ENCODE measurements at places on chromosomes 12 and 14.
A peak's percentile ranks its signal among the peaks of the same experiment; 100 is the strongest.

DNA sequence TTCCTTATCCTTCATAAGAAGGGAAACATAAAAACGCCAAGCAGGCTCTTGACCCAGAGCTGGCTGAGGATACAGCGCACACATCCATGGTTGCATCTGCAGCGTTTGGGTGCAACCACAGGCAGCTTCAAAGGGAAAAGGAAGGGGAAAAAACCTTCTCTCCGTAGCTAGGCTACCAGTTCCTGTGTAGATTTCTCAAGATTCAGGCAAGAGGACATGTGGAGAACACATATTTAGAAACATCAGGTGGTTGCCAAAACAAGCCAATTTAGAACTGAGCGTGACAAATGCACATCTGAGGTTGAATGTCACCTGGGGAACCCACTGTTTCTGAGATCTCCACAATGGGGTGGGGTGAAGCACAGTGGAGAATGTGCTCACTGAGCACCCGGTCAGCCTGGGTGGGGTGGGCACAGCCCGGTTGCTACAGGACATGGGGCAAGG is 78.3 kb upstream of the BDKRB2 start:
- no peaks in the 10 kb centered on the region for H3K4me1 ChIP-seq
- H3K4me3 ChIP-seq, result no peak overlapping the region
- DNase-seq, result no peak
- no peaks in the 10 kb centered on the region for H3K36me3 ChIP-seq
- H3K27me3 ChIP-seq, result no peaks in the 10 kb centered on the region

GRCh38 chr14:53384073-53384472 is 230.9 kb upstream of the DDHD1 start:
- H3K36me3 ChIP-seq, result no peaks in the 10 kb centered on the region
- no peak for DNase-seq
- H3K4me1 ChIP-seq, result no peaks in the 10 kb centered on the region

- H3K4me1 ChIP-seq, result no peaks in the 10 kb centered on the region
- H3K27me3 ChIP-seq, result peaks cover 3% of the 10 kb centered on the region
- DNase-seq, result no peak
- H3K4me3 ChIP-seq, result no peak overlapping the region
- H3K36me3 ChIP-seq, result no peaks in the 10 kb centered on the region
These were observed 122.9 kb downstream of the TSPAN9 start for GRCh38 chr12:3200032-3200617.

DNA sequence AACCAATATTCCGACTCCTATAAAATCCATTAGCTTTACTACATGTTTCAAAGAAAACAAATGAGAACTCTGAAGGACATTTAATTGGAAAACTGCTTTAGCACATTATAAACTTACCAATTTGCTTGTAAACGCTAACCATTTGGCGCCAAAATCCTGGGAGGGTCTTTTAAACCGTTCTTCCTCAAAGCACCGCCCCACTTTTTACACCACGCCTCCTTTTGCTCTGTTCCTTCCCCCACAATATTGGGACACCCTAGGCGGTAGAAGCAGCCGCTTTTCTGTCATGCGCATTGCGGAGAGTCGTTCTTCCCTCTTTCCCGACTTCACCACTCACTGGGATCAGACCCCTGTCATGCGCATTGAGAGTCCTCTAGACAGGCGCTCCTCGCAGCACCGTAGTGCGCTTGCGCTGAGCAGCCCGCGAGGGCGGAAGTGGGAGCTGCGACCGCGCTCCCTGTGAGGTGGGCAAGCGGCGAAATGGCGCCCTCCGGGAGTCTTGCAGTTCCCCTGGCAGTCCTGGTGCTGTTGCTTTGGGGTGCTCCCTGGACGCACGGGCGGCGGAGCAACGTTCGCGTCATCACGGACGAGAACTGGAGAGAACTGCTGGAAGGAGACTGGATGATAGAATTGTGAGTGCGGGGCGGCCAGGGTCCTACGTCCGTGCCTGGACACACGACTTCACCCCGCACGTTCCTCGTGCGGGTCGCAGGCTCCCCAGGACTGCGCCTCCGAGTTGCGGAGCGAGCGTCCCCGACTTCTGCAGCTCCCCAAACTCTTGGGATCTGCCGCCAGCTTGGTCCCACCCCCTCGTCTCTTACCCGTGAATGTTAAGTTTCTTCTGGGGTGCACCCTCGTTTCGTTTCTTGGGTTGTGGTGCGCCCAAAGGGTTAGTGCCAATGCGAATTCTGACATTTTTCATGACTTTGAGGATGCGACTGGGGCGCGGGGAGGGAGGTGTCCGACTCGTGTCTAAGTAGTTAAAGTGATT is at the start of gene TMX1:
TMX1 (plus strand) TSS at position 435 of the 991 bp plus-strand sequence; CDS start at position 481, 46 bp downstream.
- peak within 1 kb of the TSS; percentile 100 for H3K27ac ChIP-seq
- peak within 1 kb of the TSS; percentile 96 for H3K4me3 ChIP-seq
- H3K4me1 ChIP-seq, result peaks cover 51% of the 10 kb centered on the region
- H3K27me3 ChIP-seq, result no peaks in the 10 kb centered on the region

- H3K27ac ChIP-seq, result no peak overlapping the region
- no peaks in the 10 kb centered on the region for H3K36me3 ChIP-seq
- no peaks in the 10 kb centered on the region for H3K4me1 ChIP-seq
These were observed 12.8 kb upstream of the BEGAIN start for GRCh38 chr14:100599981-100600380.

- H3K4me3 ChIP-seq, result no peak overlapping the region
- DNase-seq, result no peak
- H3K4me1 ChIP-seq, result peaks cover 11% of the 10 kb centered on the region
- peaks cover 6% of the 10 kb centered on the region for H3K36me3 ChIP-seq
- H3K27me3 ChIP-seq, result no peaks in the 10 kb centered on the region
- 0 out of 2 replicates have a peak overlapping the region, but pooled peaks have one; percentile 15 for H3K27ac ChIP-seq
These were observed 31.7 kb downstream of the PRORP start for GRCh38 chr14:35154016-35154415.

- no peak overlapping the region for H3K4me3 ChIP-seq
- no peak for DNase-seq
- peaks cover 2% of the 10 kb centered on the region for H3K4me1 ChIP-seq
- H3K27me3 ChIP-seq, result no peaks in the 10 kb centered on the region
These were observed 978.4 kb downstream of the BCL11B start for GRCh38 chr14:98293576-98293975.

- DNase-seq, result no peak
- no peaks in the 10 kb centered on the region for H3K4me1 ChIP-seq
- no peaks in the 10 kb centered on the region for H3K36me3 ChIP-seq
- H3K4me3 ChIP-seq, result no peak overlapping the region
These were observed 7.3 kb upstream of the RCOR1 start for GRCh38 chr14:102584871-102585869.

- no peaks in the 10 kb centered on the region for H3K27me3 ChIP-seq
- no peak for DNase-seq
- no peaks in the 10 kb centered on the region for H3K4me1 ChIP-seq
These were observed 142.4 kb downstream of the ITPR2 start for GRCh38 chr12:26690601-26691000.

GRCh38 chr12:2234646-2235350 is 182.0 kb downstream of the CACNA1C start:
- H3K27me3 ChIP-seq, result no peaks in the 10 kb centered on the region
- no peak overlapping the region for H3K4me3 ChIP-seq
- no peaks in the 10 kb centered on the region for H3K36me3 ChIP-seq
- no peaks in the 10 kb centered on the region for H3K4me1 ChIP-seq

GRCh38 chr12:110694330-110694901 is 5.5 kb upstream of the HVCN1 start:
- DNase-seq, result no peak
- H3K36me3 ChIP-seq, result no peaks in the 10 kb centered on the region
- no peak overlapping the region for H3K27ac ChIP-seq
- H3K27me3 ChIP-seq, result no peaks in the 10 kb centered on the region
- H3K4me1 ChIP-seq, result peaks cover 10% of the 10 kb centered on the region
- H3K4me3 ChIP-seq, result no peak overlapping the region

- peaks cover 2% of the 10 kb centered on the region for H3K27me3 ChIP-seq
- H3K4me1 ChIP-seq, result no peaks in the 10 kb centered on the region
- no peak overlapping the region for H3K27ac ChIP-seq
- H3K4me3 ChIP-seq, result no peak overlapping the region
- H3K36me3 ChIP-seq, result no peaks in the 10 kb centered on the region
These were observed 18.0 kb downstream of the OR10P1 start for GRCh38 chr12:55654511-55655214.

DNA sequence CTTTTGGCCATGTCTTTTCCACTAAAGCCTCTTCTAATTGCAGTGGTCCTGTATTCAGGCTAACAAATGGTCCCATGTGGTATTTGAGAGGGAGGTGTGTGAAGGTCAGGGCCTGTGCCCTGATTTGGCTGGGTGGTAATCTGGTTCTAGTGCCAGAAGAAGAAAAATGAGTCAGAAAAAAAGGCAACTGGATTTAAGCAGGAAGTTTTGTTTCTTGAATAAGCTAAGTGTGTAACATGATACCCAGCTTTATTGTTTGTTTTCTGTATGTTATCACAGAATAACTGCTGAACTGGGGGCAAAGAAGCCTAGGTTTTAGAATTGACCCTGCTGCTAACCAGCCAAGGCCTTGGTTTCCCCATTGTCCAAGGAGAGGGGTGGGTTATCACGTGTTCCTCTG is 134.0 kb downstream of the ANO6 start:
- no peaks in the 10 kb centered on the region for H3K4me1 ChIP-seq
- H3K27me3 ChIP-seq, result no peaks in the 10 kb centered on the region
- no peak for DNase-seq
- H3K36me3 ChIP-seq, result peaks cover 58% of the 10 kb centered on the region
- no peak overlapping the region for H3K27ac ChIP-seq

GRCh38 chr12:34625116-34625515 is 602.8 kb downstream of the ALG10 start:
- H3K36me3 ChIP-seq, result no peaks in the 10 kb centered on the region
- no peak overlapping the region for H3K27ac ChIP-seq
- DNase-seq, result no peak
- no peak overlapping the region for H3K4me3 ChIP-seq
- no peaks in the 10 kb centered on the region for H3K27me3 ChIP-seq

- no peaks in the 10 kb centered on the region for H3K36me3 ChIP-seq
- H3K4me3 ChIP-seq, result no peak overlapping the region
- no peak overlapping the region for H3K27ac ChIP-seq
- no peaks in the 10 kb centered on the region for H3K27me3 ChIP-seq
These were observed 108.7 kb upstream of the CCND2 start for GRCh38 chr12:4164559-4165558.

DNA sequence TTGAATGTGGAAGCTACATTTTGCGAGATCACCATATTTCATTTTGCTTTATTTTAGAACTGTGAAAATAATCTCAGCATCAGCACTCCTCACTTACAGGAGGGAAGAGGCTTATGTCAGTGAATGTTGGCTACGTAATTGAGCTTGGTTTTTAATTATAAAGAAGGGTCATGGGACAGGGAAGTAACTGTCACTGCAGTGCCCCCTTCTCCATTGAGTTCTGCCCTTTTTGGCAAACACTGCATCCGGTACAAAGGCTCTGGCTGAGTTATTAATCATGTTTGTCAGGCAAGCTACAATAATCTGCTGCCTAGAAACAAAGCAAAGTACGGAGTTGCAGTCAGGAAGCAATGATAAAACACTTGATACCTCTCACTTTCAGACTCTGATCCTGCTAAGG is 546.7 kb downstream of the SNAPC1 start:
- H3K27me3 ChIP-seq, result no peaks in the 10 kb centered on the region
- no peak overlapping the region for H3K27ac ChIP-seq

- no peaks in the 10 kb centered on the region for H3K36me3 ChIP-seq
- no peaks in the 10 kb centered on the region for H3K4me1 ChIP-seq
- no peak for DNase-seq
- H3K27ac ChIP-seq, result no peak overlapping the region
- H3K4me3 ChIP-seq, result no peak overlapping the region
These were observed 122.8 kb downstream of the TTC7B start for GRCh38 chr14:90693413-90693812.

DNA sequence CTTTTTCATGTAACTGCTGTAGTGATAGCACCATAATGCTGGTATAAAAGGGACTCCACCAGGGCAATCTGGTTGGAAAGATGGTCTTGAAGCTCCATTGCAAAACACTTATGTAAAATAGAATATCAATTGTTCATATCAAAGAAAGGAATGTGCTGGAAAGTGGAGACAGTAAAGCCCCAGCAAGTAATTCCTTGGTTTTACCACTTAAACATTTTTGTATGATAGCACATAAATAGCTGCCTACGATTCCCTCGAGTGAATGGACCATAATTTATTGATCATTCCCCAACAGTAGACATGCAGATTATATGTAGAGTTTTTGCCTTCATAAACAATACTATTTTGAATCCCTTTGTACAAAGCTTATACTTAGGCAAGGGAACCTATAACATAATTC is 275.4 kb downstream of the PAWR start:
- H3K27ac ChIP-seq, result no peak overlapping the region
- no peak overlapping the region for H3K4me3 ChIP-seq
- no peak for DNase-seq
- H3K4me1 ChIP-seq, result no peaks in the 10 kb centered on the region

GRCh38 chr14:102994689-102995088 is 62.7 kb downstream of the CDC42BPB start:
- no peaks in the 10 kb centered on the region for H3K36me3 ChIP-seq
- no peak overlapping the region for H3K27ac ChIP-seq
- no peak overlapping the region for H3K4me3 ChIP-seq
- DNase-seq, result no peak
- H3K4me1 ChIP-seq, result no peaks in the 10 kb centered on the region

GRCh38 chr14:68810173-68811153 is 17.6 kb upstream of the ZFP36L1 start:
- no peak overlapping the region for H3K27ac ChIP-seq
- no peaks in the 10 kb centered on the region for H3K27me3 ChIP-seq
- H3K4me3 ChIP-seq, result no peak overlapping the region
- no peak for DNase-seq

DNA sequence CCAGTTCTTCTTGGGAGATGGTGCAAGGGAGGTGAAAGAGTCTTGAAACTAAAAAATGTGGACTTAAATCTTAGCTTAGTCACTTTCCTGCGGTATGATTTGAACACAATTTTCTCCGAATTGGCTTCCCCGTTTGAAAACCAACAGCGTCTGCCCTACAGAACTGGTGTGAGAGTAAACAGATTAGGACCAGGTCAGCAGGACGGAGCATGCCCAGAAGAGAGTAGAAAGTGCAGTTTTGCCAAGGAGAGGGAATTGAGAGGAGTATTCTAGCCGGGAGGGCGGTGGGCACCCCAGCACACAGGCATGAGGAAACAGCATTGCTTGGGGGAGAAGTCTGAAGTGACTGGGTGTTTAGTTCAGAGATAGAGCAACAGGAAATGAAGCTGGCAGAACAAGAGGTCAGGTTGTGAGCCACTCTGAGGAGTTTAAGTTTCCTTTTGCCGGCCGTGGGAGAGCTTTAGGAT is 927.1 kb downstream of the VRK1 start:
- DNase-seq, result peak; percentile 78
- peak overlapping the region; percentile 97 for H3K27ac ChIP-seq
- no peaks in the 10 kb centered on the region for H3K27me3 ChIP-seq
- no peaks in the 10 kb centered on the region for H3K36me3 ChIP-seq
- peaks cover 93% of the 10 kb centered on the region for H3K4me1 ChIP-seq
- H3K4me3 ChIP-seq, result peak overlapping the region; percentile 40

GRCh38 chr12:49673446-49674317 is 33.5 kb downstream of the FMNL3 start:
- no peaks in the 10 kb centered on the region for H3K27me3 ChIP-seq
- H3K4me3 ChIP-seq, result no peak overlapping the region
- no peaks in the 10 kb centered on the region for H3K36me3 ChIP-seq
- DNase-seq, result no peak
- H3K27ac ChIP-seq, result no peak overlapping the region

- no peaks in the 10 kb centered on the region for H3K4me1 ChIP-seq
- DNase-seq, result no peak
- H3K27ac ChIP-seq, result no peak overlapping the region
- H3K36me3 ChIP-seq, result no peaks in the 10 kb centered on the region
- H3K4me3 ChIP-seq, result no peak overlapping the region
These were observed 281.5 kb downstream of the CACNA1C start for GRCh38 chr12:2334271-2334670.

Data from DND-41 (cell line).